ENCODE measurements at places on chromosomes 16 and 17.

GRCh38 chr17:40460968-40461731 lies 17.9 kb downstream of the IGFBP4 start:
- peak; percentile 71 for DNase-seq

DNA sequence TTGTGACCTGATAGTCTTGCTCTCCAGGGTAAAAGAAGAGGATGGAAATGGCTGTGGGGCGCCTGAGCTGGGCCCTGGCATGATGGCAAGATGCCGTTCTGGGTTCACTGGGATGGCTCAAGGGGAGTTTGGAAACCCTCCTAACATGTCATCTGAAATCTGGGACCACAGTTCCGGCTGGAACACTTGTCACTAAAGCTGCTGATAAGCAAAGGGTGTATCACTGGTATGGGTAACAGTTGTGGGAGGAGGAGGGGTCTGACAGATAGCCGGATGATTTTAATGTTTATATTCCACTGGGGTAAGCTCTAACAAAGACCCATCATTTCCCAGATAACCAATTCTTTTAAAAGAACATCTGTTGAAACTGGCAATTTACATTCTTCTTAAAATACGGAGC lies 390.2 kb downstream of the WWOX start:
- no peak for DNase-seq

GRCh38 chr17:67022451-67022810 lies 21.9 kb upstream of the CACNG1 start:
- DNase-seq = no peak

DNA sequence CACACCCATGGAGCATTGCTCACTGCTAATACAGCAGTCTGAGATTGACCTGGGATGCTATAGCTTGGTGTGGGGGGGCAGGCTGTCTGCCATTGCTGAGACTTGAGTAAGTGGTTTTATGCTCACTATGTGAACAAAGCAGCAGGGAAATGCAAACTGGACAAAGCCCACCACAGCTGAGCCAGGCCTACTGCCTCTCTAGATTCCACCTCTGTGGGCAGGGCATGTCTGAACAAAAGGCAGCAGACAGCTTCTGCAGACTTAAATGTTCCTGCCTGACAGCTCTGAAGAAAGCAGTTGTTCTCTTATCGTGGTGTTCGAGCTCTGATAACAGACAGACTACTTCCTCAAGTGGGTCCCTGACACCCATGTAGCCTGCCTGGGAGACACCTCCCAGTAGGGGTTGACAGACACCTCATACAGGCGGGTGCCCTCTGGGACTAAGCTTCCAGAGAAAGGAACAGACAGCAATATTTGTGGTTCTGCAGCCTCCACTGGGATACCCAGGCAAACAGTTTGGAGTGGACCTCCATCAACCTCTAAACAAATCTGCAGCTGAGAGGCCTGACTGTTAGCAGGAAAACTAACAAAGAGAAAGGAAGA lies 2204.8 kb downstream of the TP53TG3F start:
- DNase-seq = no peak

DNA sequence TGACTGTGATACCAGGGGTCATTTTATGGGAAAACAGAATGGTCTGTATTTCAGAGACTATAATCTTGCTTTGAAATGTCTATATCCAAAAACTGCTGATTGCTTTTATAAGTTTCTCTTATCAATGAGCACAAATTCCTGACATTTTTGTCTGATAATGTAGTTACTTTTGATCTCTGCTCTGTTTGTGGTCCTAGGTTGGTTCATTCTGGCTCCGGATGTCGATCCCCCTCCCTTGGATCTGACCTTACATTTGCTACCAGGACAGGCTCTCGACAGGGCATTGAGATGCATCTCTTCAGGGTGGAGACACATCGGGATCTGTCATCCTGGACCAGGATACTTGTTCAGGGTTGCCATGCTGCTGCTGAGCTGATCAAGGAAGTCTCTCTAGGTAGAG lies 27.3 kb upstream of the VPS4A start:
- DNase-seq = peak; percentile 13

- DNase-seq = no peak
Measured at GRCh38 chr17:51941272-51941671, 217.2 kb downstream of the CA10 start.

- DNase-seq = no peak
Measured at GRCh38 chr16:84182104-84182503, 4.8 kb downstream of the TAF1C start.

GRCh38 chr17:16215002-16215272 lies 397 bp downstream of the NCOR1 start:
- no peak for DNase-seq

DNA sequence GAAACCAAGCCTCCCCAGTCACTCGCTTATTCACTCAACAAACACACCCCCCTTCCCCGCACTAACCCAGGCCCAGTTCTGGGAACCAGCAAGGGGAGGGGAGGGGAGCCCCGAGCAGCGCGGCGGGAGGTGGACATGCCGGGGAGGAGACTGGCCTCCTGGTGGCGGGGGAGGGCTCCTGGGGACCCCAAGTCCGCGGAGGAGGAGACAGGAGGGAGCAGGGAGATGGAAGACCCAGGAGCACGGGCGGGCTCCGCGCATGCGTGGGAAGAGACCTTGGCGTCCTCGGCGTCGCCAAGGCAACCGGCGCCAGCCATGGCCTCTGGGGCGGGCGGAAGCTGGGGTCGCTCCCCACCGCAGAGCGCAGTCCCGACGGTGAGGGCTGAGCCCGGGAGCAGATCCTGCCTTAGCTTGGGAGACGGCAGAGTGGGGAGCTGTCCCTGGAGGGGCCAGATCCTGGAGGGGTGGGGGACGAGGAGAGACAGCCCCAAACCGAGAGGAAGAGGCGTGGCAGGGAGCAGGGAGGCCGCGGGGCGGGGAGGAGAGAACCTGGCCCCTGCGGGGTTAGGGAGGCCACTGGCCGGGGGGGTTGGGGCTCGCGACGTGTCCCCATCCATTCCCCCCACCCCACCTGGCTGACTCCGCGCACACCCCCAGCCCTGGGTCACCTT lies at the start of gene PRR29:
Gene PRR29 (plus strand): TSS at position 302 of the 671 bp plus-strand sequence. CDS start 14 bp downstream, at position 316.
- peak; percentile 62 for DNase-seq

GRCh38 chr17:27242951-27243350 lies 51.0 kb upstream of the WSB1 start:
- DNase-seq = no peak

- peak; percentile 86 for DNase-seq
Measured at GRCh38 chr17:9928601-9929333, 23.7 kb upstream of the RCVRN start.

- no peak for DNase-seq
Measured at GRCh38 chr16:68728523-68728922, 8.6 kb upstream of the CDH1 start.

- no peak for DNase-seq
Measured at GRCh38 chr16:82628711-82629110, 1.9 kb downstream of the CDH13 start.

DNA sequence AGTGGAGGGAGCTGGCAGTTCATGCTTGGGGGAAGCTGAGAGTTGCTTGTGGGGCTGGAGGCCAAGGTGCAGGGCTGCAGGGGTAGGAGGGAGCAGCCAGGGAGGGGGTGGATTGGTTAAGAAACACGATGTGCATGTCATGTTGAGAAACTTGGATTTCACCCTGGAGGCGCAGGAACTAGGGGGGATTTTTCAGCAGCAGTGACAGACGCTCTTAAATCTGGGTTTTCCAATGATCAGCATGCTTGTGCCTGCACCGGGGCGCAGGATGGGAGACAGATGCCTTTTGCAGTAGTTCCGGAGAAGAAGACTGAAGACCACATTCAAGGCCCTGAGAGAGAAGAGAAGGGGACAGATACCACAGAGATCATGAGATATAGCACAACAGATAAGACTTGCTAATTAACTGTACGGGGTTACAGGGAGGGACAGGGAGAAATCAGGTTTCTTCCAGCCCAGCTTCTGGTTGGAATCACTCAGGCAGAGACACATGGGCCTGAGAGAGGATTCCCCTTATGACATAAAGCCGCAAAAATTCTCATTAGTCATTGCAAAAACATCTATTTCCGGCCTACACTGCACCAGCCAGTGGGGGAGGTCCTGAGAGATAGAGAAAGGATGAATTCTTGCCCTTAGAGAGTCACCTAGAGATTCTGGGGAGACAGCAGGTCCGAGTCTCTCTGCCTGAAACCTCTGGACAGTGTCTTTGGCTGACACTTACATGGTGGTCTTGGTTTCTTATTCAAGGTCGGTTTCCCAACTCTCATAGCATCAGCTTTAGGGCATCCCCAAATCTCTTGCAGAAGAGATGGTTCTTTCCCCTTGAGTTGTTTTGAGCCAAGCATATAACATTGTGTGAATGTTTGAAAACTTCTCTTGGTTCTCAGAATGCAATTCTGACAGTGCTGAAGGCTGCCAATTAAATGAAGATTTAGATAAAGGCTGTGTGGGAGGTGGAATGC lies 27.1 kb downstream of the CDH13 start:
- peak; percentile 96 for DNase-seq

- DNase-seq = no peak
Measured at GRCh38 chr17:4751932-4752331, 12.2 kb upstream of the CXCL16 start.

DNA sequence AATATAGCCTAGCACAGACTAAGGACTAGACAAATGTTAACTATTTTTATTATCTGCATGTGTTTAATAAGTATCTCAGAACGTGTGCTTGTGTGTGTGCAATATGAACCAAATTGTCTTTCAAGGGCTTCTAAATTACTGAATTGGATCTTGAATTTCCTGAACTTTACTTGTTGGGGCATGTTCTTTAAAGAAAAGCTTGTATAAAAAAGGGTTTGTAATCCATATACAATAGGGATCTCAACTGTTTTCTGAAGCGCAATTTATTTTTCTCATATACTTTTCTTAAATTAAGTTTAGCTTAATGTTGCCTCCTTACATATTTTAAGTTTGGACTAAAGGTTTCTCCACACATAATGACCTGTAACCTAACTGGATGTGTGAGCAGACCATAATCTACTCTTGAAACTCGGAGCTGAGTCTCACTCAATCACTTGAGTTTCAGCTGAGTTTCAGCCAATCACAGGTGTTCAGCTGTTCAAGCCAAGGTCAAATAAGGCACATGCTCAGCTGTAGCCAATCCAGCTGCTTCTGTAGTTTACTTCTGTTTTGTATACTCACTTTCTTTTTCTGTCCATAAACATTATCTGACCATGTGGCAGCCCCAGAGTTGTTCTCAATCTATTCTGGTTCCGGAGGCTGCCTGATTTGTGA lies 72.3 kb downstream of the CDK5R1 start:
- no peak for DNase-seq

Data from choroid plexus epithelial cell (primary cell).